Thoracic aorta (tissue), 2 donors: ENCODE measurements at places on chromosomes 3 and 15. TPM values are rescaled to one million over a fixed set of nuclear protein-coding genes. Genes with fewer than 3 reads are reported as not detected.

The OR4F15 gene
- not detected for total RNA-seq

The VGLL3 gene
- 45.6 TPM for total RNA-seq

The MESP1 gene
- not detected for total RNA-seq

The IL17RD gene
- 7.9 TPM for total RNA-seq

The ZMYND10 gene
- not detected for total RNA-seq

The PLXNA1 gene
- total RNA-seq, result 70.1 TPM

The MAP1A gene
- 39.4 TPM for total RNA-seq

The ZNF501 gene
- 3.0 TPM for total RNA-seq

The LRRC28 gene
- total RNA-seq, result 35.3 TPM

The LNP1 gene
- total RNA-seq, result 3.0 TPM

The SIN3A gene
- 34.0 TPM for total RNA-seq

The APOD gene
- total RNA-seq, result 153 TPM

DNA sequence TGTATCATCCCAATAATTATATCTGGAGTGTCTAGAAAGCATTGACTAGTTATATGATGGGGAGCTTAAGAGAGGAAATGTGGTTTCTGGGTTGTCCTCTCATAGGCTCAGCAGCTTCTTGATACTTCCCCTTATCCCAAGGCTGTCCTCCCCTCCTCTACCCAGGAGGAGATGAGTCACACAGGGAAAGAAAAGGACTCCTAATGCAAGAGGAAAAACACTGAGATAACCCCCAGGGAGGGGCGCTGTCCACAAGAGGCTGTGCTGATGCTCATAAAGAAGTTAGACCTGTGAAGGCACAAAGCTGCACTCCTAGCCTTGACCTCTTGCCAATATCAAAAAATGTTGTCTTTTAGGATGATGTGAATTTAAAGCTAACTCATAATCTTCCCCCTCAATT, 28.8 kb upstream of the GYG1 start:
- no peak for DNase-seq

- DNase-seq, result no peak
Observed at GRCh38 chr3:55484191-55484689, 2.9 kb downstream of the WNT5A start.

- no peak for DNase-seq
Observed at GRCh38 chr3:114858329-114858728, 288.8 kb downstream of the ZBTB20 start.

GRCh38 chr3:122377975-122378374, 5.1 kb downstream of the MIX23 start:
- no peak for DNase-seq

DNA sequence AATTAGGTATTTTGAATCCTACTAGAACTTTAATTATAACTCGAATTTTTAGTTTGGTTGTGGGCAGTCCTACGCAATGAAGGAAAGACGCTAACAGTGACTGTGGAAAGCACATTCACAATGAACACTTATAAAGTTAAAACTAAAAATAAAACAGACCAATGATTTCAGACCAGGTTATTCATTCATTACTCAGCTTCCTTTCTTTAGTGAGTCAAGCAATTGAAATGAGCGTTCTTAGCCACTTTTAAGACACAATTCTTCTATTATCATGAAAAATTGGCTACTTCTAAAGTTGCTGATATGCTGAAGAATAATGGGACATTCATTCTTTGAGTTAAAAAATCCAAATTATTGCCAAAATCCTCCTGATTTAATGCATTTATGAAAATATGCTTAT, 66.0 kb upstream of the CMSS1 start:
- no peak for DNase-seq

DNA sequence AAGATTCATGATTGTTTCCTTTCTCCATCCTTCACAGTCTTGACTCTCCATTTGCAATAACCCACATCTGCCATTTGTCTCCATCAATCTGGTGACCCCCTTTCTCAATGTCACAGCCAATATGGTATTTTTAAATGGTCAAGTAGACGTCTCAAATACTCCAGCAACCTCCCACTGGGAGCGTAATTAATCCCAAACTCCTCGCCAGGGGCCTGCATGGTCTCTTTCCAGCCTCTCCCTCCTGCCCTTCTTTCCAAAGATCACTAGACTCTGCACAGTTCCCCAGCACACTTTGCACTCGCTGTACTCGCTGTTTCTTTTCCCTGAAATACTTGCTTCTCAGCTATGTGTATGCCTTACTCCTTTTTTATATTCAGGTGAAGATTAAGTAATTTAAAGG, 115.3 kb downstream of the PLCH1 start:
- DNase-seq, result no peak

DNA sequence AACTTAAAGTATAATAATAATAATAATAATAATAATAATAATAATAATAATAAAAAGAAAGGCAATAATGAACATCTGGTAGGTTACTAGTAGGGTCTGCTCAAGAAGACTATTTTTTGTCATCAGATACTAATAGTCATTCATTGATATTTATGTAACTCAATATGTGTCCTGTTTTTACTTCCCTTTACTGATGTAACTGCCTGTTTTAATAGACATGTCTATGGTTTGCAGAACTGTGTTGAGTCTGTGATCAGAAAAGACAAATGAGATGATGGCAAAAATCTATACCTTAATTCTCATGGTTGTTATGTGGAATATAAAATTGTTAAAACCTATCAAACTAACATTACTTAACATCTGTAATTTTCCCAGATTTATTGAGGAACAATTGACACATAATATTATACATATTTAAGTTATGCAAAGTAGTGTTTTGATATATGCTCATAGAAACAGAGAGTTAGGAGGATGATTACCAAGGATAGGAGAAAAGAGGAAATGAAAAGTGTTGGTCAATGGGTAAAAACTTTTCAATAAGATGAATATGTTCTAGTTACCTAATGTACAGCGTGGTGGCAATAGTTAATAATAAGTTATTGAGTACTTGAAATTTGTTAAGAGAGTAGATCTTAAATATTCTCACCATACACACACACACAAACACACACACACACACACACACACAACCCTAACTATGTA, 699.4 kb downstream of the ZPLD1 start:
- DNase-seq, result no peak

- DNase-seq, result no peak
Observed at GRCh38 chr15:31372635-31373091, 46.0 kb downstream of the KLF13 start.

GRCh38 chr15:43516801-43517353, 531 bp upstream of the MAP1A start:
- no peak for DNase-seq

DNA sequence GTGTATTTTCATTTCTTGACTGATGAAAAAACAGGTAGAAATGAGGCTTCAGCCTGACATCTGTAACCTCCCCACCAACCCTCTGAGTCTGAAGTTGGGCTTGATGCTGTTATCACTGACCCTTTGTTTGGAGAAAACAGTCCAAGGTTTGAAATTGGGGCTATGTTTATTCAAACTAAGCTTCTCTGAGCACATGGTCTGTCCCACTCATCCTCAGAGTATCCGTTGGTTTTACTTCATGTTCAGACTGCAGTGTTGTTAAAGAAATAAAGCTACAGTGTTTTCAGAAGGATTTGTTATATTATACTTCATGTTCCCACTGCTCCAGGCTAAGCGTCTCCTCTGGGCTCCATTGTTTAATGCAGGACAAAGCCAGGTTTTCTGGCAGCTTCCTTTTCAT, 6.0 kb downstream of the MAPKBP1 start:
- no peak for DNase-seq

DNA sequence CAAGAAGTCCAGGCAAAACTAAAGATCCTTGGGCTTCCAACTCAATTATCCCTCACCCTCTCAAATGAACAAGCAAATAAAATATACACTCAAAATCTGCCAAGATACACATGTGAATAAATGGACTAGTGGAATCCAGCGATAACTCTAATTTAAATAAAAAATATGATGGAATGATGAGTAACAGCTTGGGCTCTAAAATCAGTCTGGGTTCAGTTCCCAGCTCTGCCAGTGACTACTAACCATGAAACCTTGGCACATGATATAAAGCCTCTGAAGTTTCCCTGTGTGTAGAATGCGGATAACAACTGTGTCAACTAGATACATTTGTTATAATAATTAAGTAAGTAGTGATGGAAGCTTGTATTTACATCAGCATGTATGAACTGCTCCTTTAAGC, 81.3 kb downstream of the CADPS start:
- no peak for DNase-seq

GRCh38 chr3:24765399-24765798, 270.7 kb upstream of the THRB start:
- DNase-seq, result no peak

- no peak for DNase-seq
Observed at GRCh38 chr3:58092521-58092920, 84.3 kb downstream of the FLNB start.

GRCh38 chr3:122004107-122004506, 17.9 kb downstream of the ILDR1 start:
- DNase-seq, result no peak

DNA sequence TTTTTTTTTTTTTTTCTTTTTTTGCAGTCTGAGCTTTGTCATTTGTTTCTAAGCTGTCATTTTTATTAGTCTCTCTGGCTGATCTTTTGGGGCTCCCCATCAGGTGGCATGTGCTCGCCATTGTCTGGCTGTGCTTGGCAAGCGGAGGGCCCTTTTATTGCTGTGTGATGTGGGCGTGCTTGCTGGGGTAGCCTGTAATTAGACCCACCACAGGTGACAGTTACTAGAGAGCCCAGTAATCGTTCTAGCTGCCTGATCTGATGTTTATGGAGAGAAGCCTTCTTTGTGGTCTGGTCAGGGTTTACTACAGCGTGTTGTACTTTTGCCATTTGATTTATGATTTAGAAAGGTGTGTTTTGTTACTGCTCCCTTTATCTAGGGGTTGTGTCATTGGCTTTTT, 179.9 kb downstream of the MCTP2 start:
- DNase-seq, result no peak

DNA sequence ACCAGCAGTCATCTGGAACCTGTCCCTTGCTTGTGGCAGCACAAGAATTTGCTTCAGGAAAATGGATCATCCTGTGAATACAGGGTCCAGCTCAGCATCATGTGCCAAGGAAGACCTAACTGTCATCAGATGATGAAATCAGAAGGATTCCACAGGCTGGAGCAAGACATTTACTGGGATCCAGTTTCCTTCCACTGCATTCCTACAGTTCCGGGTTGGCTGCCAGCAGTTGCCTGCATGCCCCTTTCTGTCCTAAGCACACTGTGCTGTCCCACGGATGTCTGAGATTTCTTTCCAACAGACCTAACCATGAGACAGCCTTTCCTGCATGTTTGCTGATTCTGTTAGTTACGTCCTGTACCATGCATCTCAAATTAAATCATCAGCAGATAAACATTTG, 140.7 kb downstream of the IMPG2 start:
- DNase-seq, result no peak

DNA sequence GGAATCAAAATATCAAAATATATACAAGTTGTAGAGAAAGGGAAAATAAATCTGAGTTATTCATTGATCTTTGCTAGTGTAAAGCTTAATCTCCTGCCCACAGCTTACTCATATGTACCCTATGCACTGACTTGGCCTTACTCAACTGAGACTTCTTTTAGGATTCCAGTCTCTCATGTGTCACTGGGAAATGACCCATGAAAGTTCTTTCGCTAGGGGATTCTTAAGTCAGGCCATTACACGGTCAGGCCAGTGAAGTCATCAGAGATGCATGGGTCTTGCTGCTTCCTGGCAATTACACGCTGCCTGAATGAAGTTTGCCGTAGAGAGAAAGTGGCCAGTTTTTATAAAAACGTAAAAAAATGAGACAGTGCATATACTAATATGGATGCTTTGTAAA, 20.7 kb upstream of the LPP start:
- DNase-seq, result no peak

DNA sequence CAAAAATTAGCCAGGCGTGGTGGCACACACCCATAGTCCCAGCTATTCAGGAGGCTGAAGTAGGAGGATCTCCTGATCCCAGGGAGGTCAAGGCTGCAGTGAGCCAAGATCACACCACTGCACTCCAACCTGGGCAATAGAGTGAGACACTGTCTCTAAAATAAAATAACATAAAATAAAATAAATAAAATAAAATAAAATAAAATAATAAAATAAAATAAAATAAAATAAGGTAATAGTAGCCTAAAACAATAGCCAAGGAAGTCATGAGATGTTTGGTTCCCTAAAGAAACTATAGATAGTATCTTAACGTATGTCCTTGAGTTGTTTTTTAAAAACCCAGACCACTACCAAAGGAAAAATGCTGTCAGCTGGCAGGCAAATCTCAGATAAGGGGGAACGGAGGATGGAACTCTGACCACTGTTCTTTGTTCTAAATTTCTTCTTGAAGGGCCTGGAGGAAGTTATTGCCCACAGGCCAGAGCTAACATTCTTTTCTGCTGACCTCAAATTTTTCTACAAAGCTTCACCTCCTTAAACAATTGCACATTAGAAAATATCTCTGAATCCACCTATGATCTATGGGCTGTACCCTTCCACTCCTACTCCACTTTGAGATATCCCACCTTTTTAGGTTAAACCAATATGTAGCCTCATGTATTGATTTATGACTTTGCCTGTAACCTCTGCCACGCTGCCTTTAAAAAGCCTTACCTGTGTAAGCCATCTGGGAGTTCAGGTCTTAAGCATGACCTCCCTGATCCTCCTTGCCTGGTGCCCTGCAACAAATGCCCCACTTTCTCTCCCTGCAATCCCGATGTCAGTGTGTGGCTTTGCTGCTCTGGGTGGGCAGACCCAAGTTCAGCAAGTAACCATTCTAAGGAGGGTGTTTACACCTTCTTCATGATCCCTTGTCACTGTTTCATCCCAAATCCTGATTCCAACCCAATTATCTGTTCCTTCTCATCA, 126.2 kb upstream of the BHLHE40 start:
- DNase-seq, result no peak

GRCh38 chr15:25136119-25136518, 181.3 kb downstream of the SNRPN start:
- no peak for DNase-seq

- DNase-seq, result no peak
Observed at GRCh38 chr15:62464705-62465104, 299.6 kb upstream of the C2CD4B start.

GRCh38 chr3:95356764-95357501, 1294.1 kb downstream of the NSUN3 start:
- no peak for DNase-seq

DNA sequence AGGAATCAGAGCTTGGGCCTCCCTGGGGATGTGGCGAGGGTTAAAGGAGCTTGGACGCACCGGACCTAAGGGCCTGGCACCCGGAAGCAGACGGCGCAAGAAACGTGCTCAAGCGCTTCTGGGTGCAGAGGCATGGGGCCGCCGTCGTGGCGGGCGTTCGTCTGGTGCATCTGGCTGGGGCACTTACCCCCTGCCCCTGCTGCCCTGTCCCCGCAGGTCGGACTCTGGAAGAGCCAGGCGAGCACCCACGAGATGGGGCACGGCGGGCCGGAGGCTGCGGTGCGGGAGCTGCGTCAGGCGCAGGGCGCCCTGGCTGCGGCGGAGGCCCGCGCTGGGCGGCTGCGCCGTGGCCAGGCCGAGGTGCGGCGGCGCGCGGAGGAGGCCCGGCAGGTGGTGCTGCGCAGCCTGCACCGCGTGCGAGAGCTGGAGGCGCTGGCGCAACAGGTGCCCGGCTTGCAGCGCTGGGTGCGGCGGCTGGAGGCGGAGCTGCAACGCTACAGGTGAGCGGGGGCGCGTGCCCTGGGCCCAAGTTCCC, 2.5 kb downstream of the EFCC1 start:
- DNase-seq, result no peak
